Stimulated activated CD4-positive, alpha-beta T cell treated with anti-CD3 and anti-CD28 coated beads, Interleukin-2, amount 100 ng/mL, for 24 hours (primary cell): ENCODE measurements at places on chromosomes 16 and 17.

DNA sequence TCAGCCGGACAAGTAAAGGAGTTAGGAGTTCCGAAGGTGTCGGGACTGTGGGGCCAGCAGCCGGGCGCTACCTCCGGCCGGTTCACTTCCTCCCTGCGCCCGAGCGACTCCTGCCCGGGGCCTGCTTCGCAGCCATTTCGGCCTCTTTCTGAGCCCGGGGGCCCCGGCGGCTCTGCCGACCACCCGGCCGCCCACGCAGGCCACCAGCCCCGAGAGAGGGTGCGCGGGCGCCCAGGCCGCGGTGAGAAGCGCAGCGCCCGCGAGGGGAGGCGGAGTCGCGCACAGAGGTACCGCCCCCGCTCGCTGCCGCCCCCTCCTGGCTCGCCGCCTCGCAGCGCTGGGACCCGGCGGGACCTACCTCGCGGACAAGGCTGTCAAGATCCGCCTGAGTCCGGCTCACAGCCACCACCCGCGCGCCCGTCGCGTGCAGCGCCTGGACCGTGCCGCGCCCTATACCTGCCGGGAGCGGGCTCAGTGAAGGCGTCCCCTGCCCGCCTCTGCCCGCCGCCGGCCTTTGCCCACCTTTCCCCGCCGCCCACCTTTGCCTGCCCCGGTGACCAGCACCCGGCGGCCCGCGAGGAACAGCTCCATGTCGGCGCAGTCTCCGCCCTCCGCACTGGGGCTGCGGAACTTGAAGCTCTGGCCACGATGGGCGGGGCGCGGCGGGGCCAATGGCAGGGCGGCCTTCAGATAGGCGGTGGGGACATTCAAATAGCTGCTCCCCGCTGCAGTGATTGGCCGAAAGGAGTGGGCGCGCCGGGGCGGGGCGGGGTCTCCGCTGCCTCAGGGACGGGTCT is at the start of gene DCXR:
TSS of gene DCXR (minus strand) at position 606 of the 797 bp plus-strand sequence. CDS start at position 591, 15 bp downstream.
- DNase-seq, result peak; percentile 95

GRCh38 chr16:53034306-53034705 is 18.4 kb downstream of the CHD9NB start:
- no peak for DNase-seq

DNA sequence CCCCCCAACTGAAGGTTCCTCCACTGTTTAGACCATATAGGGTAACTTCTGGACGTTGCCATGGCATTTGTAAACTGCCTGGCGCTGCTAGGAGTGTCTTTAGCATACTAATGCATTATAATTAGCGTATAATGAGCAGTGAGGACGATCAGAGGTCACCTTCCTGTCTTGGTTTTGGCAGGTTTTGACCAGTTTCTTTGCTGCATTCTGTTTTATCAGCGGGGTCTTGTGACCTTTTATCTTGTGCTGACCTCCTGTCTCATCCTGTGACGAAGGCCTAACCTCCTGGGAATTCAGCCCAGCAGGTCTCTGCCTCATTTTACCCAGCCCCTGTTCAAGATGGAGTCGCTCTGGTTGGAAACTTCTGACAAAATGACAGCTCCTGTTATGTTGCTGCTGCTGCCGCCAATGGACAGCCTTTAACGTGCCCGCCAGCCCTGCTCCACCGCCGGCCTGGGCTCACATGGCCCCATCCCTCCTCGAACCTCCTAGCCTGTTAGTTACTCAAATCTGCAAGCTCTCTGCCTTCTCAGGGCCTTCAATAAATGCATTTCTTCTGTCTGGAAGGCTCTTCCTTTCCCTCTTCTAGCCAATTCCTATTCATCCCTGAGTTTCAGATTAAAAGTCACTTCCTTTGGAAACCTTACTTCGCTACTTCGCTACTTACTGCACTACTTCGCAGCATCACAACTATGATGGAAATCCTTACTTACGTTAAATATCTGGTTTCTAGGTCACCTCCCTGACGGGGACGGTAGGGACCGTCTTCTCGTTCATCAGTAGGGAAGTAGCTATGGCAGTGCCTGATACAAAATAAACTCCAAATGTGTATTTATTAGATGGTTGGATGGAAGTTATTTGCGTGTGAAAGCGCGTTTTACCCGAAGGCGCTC is 640 bp upstream of the NAGLU start:
- no peak for DNase-seq

- DNase-seq, result no peak
Observed at GRCh38 chr16:35631261-35631945, 2172.0 kb downstream of the TP53TG3F start.

DNA sequence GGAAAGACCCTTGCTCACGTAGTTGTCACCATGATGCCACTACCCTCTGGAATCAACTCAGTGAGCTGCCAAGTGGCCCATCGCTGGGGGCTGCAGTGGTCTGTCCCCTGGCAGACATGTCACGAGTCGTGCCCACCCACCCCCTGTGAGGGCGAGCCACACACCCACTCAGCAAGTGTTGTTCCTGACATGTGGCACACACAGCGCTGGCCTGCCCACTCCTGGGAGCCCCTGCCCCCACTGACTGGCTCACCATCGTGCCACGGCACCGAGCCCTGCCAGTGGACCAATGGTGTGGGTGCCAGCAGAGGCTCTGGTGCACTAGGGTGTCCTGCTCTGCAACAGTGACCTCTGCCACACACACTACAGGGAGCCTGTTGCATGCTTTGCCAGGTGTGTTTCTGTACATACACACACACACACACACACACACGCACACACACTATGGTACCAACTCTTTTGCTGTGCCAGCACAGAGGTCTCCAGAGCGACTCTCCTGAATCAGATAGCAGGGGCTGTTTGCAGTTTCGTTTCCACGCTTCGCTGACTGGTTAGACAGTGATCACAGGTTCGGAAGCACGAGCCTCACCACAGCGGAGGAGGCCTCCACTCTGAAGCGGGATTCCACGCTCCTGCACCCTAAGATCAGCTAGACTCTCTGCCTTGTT is 7.7 kb downstream of the RTN4RL1 start:
- DNase-seq, result no peak

- no peak for DNase-seq
Observed at GRCh38 chr17:27551701-27552248, 79.2 kb upstream of the LGALS9 start.

DNA sequence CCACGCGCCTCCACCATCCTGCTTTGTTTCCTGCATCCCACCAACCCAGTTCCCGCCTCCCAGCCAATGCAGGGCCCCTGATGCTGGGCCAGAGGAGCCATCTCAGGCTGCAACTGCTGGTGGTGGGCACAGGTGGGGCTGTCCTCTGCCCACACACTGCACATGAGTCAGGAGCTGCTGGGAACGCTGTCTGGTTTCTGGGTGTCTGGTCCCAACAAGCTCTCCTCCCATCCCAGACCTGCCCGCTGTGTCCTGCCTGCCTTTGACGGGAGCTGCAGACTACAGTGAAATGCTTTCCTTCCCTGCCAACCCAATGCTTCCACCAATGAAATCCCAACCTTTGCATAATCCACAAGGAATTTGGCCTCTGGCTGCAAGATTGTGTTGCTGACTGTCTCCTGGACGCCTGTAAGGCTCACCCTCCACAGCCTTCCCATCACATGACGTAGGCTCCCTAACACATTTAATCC is 98.9 kb downstream of the N4BP1 start:
- DNase-seq, result no peak

DNA sequence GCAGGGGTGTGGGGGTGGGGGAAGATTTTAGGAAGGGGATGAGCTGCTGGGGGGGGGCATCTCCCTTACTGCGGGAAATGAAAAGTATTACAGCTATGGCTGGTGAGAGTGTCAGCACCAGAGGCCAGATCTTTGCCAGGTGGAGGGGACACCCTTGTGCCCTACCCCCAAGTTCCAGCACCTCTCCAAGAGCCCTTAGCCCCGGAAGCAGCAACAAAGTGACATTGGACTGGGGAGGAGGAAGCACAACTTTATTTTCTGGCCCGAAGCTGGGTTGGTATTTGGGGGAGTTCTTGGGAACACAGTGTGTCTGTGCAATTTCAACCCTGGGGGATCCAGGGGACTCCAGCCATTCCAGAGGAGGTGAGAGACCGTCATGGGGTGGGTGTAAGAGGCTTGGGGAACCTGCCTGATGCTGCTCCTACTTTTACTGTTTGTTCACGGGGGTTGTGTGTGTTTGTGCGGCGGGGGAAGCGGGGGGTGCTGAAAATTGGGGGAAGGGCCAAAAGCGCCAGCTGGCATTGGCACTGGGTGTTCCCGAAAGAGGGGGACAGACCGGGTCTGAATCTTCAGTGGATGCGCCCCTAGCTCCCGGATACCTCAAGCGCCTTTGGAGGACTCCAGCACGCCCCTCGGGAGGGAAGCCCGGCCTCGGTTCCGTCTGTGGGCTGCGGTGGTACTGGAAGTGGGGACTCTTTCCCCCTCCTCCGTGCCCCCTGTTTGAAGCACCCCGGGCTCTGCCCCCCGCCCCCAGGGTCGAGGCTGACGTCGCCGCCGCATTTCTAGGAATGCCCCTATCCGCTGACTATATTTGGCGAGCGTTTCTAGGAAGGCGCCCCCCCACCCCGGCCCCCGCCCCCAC is 230.3 kb downstream of the MRTFB start:
- no peak for DNase-seq

DNA sequence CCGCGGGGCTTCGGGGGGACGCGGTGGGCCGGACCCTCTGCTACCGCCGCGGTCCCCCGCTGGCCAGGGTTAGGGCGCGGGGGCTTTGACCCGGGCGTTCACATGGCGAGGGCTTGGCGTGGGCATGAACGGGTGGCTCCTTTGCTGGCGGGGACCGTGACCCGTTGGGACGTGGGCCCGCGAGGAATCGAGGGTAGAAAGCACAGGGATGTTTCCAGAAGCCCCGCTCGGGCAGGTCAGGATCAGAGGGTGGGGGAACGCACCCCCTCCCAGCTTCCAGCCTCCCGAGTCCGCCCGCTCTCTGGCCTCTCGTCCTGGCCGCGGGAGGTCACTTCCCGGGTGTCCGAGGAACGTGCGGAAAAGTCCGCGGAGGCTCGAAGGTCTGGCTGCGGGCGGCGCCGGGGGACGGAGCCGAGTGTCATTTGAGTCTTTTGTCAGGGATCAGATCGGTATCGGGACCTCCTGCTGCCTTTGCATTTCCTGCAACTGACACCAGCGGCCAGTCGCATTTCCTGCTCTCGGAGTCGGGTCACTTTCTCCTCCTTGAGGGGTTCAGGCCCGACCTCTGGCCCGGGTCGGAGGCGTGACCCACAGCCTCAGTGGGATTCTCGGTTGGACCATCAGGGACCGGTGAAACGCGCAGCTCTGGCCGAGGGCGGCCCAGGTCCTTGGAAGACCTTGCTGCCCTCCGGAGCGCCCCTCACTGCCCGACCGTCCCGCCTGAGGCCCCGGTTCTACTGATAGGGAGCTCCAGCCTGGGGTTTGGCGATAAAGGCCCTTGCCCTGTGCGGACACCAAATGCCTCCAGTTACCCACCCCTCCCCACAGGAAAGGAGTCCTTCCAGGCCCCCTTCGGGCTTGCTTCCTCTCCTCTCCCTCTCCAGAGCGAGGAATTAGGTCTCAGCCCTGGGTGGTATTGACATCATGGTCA is 702 bp upstream of the WNT3 start:
- peak; percentile 26 for DNase-seq

GRCh38 chr16:66081775-66082366 is 284.6 kb upstream of the CDH5 start:
- DNase-seq, result no peak

DNA sequence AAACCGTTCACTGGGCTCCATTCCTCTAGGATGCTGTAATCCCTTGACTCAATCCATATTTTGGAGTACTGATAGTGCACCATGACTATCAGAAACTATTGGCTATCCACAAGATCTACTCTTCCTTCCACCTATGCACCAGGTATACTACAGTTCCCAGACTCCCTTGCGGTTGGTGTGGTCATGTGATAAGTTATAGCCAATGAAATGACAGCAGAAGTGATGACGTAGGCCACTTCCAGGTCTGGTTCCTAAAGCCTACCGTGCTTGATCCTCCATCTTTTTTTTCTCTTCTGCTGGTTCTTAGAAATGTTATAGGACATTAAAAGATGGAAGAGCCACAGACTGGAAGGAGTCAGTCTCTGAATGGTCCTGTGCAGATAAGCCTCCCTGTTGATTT is 278.8 kb upstream of the C16orf82 start:
- no peak for DNase-seq

GRCh38 chr17:12094336-12094735 is 73.7 kb downstream of the MAP2K4 start:
- no peak for DNase-seq

DNA sequence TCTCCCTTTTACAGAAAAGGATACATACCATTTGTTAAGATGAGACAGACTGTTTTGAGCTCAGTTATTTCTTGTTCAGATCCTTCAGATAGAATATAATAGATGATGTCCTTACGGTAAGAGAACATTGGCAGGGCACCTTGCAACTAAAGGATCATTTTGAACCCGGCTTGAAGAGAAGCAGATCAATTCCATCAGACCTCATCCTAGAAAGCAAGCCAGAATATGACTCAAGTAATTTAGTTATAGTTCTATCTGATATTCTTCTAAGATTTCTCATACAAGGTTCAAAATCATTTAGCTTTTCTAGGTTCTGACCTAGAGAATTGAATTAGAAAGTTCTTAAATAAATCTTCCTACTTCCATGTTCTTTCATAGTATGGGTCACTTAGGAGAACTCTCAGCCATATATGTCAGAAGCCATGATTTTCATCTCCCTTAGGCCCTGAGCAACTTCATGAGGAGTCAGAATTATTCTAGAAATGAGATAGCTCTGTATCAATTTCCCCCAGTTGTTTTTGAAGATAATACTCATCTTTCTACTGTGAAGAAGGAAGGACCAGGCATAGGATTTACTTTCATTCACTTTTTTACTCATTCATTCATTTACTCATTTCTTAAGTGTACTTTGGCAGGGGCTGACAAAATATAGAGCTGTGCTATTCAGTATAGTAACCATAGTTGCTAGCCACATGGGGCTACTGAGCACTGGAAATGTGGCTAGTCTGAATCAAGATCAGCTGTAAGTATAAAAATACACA is 2.5 kb upstream of the CMTM1 start:
- no peak for DNase-seq

DNA sequence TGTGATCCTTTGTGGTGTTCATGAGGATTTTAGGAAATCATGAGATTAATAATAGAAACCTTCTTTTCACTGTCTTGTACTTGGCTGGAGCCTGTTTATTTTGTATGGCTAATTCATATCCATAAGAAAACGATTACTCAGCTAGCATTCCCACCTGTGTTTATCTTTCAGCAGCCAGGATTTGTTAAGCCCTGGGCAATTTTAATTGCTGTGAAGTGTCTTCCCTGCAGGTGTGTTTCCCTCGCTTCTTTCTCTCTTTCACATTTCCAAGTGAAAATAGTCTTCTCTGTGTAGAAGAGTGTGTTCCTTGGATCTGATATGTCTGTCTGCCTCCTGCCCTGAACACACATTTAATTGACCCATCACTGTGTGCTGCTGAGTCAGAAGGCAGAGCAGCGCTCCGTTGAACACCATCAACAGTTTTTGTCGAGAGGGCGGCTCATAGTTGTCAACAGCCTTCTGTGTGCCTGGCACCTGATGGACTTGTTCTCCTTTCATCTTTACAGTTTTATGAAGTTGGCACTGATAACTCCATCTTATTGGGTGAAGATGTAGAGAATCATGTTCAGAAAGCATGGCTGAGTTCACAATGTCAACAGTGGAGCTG is 83.2 kb downstream of the SPECC1 start:
- no peak for DNase-seq

DNA sequence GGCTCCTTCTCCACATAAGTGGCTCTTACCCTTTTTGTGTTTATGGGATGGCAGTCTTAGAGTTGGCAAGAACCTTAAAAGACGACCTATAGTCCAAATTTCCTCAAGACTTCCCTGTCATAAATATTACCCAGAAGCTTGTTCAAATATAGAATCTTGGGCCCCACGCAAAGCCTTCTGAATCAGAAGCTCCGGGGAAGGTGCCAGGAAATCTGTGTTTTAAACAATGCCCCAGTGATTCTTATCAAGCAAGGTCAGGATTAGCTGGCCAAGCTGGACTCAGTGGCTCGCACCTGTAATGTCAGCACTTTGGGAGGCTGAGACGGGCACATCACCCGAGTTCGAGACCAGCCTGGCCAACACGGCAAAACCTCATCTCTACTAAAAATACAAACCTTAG is 85.7 kb downstream of the TIMM22 start:
- no peak for DNase-seq
